ENCODE measurements at places on chromosomes 5 and 9. TPM values are rescaled to one million over a fixed set of nuclear protein-coding genes. Genes with fewer than 3 reads are reported as not detected.

DNA sequence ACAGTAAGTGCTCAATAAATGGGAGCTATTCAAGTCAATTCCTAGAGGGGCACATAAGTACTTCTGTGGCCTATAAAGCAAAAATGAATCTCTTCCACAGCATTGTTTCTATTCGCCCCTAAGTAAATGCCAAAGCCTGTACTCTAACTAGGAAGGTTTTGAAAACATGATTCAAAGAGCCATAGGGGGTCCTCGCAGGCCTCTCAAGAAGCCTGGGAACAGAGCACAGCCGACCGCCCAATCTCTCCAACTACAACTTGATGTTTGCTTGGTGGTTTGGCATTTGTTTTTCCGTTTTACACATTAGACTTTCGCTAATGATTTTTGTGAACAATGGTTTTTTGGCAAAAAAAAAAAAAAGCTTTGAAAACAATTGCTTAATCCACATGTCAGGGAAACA is 19.4 kb downstream of the EFNA5 start:
- no peaks in the 10 kb centered on the region for H3K27me3 ChIP-seq
- H3K27ac ChIP-seq = no peak overlapping the region
- no peaks in the 10 kb centered on the region for H3K4me1 ChIP-seq
- H3K36me3 ChIP-seq = no peaks in the 10 kb centered on the region
- no peak for DNase-seq
- no peak overlapping the region for H3K4me3 ChIP-seq

DNA sequence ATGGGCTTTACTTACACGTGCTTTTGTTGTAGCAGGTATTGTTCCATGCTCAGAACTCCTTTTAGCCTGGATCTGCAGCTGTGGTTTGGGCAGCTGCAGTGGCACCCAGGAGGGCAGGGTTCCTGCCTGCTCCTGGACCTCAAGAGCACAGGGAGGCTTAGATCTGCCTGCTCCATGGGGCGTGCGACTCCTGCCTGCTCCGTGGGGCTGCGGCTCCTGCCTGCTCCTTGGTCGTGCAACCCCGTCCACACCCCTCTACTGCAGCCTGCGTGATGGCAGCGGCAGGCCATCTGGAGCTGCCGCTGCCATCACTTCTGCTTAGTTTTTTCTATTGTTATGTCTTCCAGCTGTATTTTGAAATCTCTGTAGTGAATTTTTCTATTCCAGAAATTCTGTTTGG is 11.7 kb upstream of the UGT3A2 start:
- no peaks in the 10 kb centered on the region for H3K4me1 ChIP-seq
- no peak overlapping the region for H3K27ac ChIP-seq
- no peaks in the 10 kb centered on the region for H3K36me3 ChIP-seq
- H3K27me3 ChIP-seq = no peaks in the 10 kb centered on the region
- DNase-seq = no peak
- no peak overlapping the region for H3K4me3 ChIP-seq

Gene LAMC3
- 0.25 TPM for total RNA-seq

Gene PCDHGA4
- total RNA-seq = 1.1 TPM

DNA sequence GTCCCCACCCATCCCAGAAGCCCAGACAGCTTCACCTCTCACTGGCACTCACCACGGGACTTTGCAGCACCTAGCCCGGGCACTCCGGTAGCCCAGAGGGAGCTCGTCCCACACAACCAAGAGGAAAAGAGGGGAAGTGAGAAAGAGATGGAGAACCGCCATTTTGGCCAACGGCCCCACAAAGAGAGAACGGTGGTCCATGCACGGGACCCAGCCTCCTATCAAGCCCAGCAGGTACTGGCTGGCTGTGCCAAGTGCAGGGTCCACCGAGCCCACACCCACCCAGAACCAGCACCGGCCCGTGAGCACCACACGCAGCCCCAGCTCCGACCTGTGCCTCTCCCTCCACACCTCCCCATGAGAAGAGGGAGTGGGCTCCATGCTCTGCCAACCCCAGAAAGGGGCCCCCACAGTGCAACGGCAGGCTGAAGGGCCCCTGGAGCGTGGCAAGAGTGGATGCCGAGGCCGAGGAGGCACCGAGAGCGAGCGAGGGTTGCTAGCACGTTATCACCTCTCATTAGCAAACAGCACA is 78.5 kb upstream of the GCNT4 start:
- DNase-seq = no peak
- H3K36me3 ChIP-seq = no peaks in the 10 kb centered on the region
- no peak overlapping the region for H3K4me3 ChIP-seq
- H3K27me3 ChIP-seq = no peaks in the 10 kb centered on the region

- DNase-seq = no peak
- H3K4me1 ChIP-seq = peaks cover 27% of the 10 kb centered on the region
- H3K27me3 ChIP-seq = no peaks in the 10 kb centered on the region
- no peak overlapping the region for H3K27ac ChIP-seq
These were observed 18.4 kb downstream of the TENT4A start for GRCh38 chr5:6731465-6732237.

Gene TEX48
- not detected for total RNA-seq

DNA sequence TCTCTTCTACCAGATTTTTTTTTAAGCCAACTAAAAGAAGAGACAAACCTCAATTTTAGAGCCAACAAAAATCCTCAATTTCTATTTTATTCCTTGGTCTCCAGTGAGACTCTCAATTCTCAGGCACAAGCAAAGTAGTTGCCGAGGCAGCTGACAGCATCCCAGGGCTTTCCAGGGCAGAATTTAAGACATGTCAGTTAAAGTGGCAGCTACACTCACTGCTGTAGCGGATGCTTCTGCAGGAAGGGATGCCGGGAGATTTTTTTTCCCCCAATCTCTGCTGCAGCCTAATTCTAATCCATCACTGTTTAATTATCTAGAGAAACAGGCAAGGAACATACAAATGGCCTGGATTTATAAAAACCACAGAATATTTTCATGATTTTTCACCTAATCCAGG is 57.0 kb downstream of the TTC39B start:
- H3K36me3 ChIP-seq = no peaks in the 10 kb centered on the region
- no peak for DNase-seq
- no peaks in the 10 kb centered on the region for H3K4me1 ChIP-seq
- no peaks in the 10 kb centered on the region for H3K27me3 ChIP-seq

DNA sequence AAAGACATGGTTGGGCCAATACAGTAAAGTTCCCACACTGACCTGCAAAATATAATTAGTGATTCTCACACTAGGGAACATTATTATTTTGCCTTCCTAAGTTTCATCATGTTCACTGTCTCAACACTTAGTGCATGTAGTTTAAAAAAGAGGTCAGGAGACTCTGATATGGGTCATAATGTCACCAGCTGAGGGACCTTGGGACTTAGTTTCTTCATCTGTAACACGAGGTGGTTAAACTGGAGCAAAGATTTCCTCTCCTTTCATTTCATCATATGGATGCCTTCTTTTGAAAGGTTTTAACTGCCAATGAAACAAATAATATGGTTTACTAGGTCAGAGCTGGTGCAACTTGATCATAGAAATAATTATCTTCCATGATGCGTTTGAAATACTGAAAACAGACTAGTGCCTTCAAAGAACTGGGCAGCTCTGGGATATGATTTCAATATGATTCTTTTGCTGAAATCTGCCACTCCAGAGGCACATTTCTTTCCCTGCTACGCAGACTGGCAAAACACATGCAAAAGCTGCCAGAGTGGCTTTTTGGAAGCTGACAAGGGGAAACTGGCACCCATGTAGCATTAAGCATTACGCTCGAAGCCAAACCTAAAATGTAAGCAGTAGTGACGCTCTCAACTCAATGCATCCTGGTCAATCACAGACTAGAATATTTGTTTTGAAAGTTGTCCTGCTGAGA is 20.8 kb downstream of the RETREG1 start:
- no peak overlapping the region for H3K27ac ChIP-seq
- peaks cover 3% of the 10 kb centered on the region for H3K36me3 ChIP-seq
- no peak overlapping the region for H3K4me3 ChIP-seq
- peaks cover 7% of the 10 kb centered on the region for H3K4me1 ChIP-seq
- H3K27me3 ChIP-seq = no peaks in the 10 kb centered on the region

DNA sequence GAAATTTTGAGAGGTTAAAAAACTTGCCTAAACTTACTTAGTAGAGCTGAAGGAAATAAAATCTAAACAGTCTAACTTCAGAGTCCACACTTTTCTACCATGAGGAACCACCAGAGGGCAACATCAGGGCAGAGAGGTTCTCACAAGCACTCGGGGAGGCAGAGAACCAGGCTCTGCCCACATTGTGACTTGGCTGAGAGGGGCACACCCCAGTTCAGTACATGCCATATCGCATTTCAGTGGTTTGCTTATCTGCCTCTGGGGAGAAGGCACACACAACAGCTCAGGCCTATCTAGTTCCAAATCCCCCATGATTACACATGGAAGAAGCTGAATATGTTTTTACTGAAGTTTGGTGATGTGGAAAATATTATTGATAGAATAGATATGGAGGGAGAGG is 49.2 kb downstream of the EQTN start:
- DNase-seq = peak; percentile 27
- peaks cover 4% of the 10 kb centered on the region for H3K27me3 ChIP-seq
- H3K4me3 ChIP-seq = no peak overlapping the region
- H3K36me3 ChIP-seq = no peaks in the 10 kb centered on the region
- H3K4me1 ChIP-seq = no peaks in the 10 kb centered on the region
- no peak overlapping the region for H3K27ac ChIP-seq

Data from B cell (primary cell).